Trophoblast cell (in vitro differentiated cells and primary cell): ENCODE measurements at places on chromosomes 2 and 18.

- H3K27ac ChIP-seq = no peak overlapping the region
- no peak overlapping the region for H3K4me3 ChIP-seq
- H3K36me3 ChIP-seq = peaks cover 44% of the 10 kb centered on the region
- H3K4me1 ChIP-seq = no peaks in the 10 kb centered on the region
- peak; percentile 50 for DNase-seq
These were observed 43.3 kb downstream of the PLEKHB2 start for GRCh38 chr2:131148426-131148825.

DNA sequence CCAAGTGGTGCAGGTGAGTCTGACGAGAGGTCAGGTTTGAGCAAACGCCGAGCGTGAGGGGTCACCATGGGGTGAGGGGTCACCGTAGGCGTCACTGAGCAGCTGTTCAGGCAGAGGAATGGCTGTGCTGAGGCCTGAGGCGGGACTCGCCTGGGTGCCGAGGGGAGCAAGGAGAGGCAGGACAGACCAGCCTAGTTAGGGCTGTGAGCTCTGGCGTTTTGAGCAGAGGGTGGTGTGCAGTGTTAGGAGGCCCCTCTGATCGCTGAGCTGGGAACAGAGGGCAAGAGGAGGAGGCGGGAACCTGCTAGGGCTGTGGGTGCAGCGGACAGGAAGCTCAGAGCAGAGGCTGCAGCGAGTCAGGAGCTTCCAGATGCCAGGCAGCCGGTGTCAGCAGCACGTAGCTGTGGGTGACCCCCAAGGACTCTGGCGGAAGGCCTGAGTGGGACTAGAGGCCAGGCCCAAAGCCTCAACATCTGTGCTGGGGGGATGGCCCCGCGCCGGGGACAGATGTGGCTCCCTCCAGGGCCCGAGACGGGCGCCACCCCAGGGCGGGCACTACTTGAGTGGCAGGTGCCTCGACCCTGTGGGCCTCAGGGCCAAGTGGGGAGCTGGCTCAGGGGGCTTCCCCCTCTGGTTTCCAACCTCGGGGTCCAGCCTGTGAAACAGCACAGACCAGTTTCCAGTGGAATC, 55.7 kb downstream of the KCNG2 start:
- no peak overlapping the region for H3K27ac ChIP-seq
- H3K4me1 ChIP-seq = peaks cover 7% of the 10 kb centered on the region
- H3K4me3 ChIP-seq = no peak overlapping the region
- no peaks in the 10 kb centered on the region for H3K36me3 ChIP-seq
- H3K27me3 ChIP-seq = no peaks in the 10 kb centered on the region

- no peaks in the 10 kb centered on the region for H3K27me3 ChIP-seq
- DNase-seq = peak; percentile 28
- no peak overlapping the region for H3K4me3 ChIP-seq
These were observed 61.0 kb upstream of the EPB41L3 start for GRCh38 chr18:5604778-5605177.

DNA sequence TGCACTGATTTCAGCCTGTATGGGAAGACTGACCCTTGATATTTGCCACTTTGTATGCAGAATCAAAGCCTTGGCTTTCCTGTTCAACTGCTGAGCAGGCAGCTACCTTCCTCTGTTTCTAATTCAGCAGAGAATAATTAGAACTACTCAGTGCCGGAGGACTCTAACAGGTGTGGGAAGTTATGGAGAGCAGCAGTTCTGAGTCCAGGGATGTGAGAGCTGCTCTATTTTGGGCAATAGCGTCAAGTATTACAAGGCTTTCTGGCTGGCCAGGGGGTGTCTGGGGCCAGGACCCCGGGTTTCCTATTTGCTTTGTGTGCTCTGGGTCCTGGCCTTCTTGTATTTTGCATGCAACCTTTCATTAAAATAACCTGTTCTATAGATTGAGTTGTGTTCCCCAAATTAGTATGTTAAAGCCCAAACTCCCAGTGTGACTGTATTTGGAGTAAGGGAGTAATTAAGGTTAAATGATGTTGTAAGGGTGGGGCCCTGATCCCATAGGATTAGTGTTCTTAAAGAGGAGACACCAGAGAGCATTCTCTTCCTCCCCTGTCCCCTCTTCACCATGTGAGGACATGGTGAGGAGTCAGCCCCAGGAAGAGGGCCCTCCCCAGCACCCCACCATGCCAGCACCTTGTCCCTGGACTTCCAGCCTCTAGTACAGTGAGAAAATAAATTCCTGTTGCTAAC, 5.6 kb upstream of the NTSR2 start:
- H3K4me1 ChIP-seq = no peaks in the 10 kb centered on the region
- no peak for DNase-seq
- H3K27me3 ChIP-seq = no peaks in the 10 kb centered on the region
- H3K27ac ChIP-seq = no peak overlapping the region

DNA sequence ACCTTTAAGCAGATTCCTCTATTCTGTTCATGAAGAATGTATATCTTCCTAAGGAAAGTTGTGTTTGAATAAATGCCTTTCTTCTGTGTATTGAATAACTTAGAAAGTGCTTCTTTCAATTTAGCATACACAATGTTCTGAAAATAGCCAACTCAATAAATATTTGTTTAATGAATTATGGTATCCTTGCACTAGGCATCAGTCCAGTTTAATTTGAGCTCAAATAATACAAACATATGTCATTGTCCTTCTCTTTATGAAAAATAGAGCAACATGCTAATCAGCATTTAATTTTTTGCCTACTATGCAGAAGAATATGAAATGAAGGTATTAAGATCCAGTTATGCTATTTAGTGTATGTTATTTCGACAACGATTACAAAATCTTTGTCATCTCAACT, 68.2 kb downstream of the NRXN1 start:
- DNase-seq = no peak
- H3K36me3 ChIP-seq = no peaks in the 10 kb centered on the region
- H3K4me3 ChIP-seq = no peak overlapping the region
